Activated CD8-positive, alpha-beta memory T cell treated with anti-CD3 and anti-CD28 coated beads for 24 hours (primary cell): ENCODE measurements at places on chromosomes 4 and X.

DNA sequence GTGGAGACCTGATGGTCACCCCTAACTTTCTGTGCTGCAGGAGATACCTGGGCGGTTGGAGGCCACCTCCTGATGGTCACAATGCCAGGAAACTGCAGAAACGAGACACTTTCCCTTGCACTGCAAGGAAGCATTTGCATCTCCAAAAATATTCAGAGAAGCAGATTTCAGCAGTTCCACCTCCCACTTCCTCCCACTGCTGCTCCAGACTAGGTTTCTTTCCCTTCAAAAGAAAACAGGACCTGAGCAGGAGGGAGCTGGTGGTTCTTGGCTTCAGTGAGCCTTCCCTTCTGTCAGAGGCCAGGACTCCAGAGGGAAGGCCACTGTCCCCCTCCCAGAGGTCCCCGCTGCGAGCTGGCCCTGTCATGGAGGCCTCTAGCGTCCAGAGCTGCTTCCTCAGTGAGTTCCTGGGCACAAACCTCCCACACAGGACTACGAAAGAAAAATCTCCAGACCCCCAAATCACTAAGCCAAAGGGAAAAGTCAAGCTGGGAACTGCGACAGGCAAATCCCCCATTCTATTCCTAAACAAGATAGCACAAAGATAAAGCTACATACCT, 35.9 kb downstream of the GPM6B start:
- no peak for DNase-seq

GRCh38 chr4:171785388-171785787, 27.8 kb upstream of the GALNTL6 start:
- DNase-seq, result no peak

DNA sequence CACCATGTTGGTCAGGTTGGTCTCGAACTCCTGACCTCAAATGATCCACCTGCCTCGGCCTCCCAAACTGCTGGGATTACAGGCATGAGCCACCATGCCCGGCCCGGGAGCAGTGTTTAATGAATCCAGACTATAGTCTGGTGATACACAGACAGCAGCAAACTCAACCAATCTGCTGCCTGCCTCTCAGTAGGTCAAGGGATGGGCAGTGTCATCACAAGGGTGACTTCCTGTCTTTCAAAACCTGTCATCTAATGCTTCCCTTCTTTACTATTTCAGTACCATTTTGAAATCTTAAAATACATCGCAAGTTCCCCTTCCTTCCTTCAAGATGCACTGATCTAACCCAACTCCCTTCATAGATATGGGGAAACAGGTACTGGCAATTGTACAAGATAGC, 8.4 kb downstream of the RPL39 start:
- no peak for DNase-seq

GRCh38 chr4:75916091-75916661, 13.9 kb upstream of the PPEF2 start:
- no peak for DNase-seq

DNA sequence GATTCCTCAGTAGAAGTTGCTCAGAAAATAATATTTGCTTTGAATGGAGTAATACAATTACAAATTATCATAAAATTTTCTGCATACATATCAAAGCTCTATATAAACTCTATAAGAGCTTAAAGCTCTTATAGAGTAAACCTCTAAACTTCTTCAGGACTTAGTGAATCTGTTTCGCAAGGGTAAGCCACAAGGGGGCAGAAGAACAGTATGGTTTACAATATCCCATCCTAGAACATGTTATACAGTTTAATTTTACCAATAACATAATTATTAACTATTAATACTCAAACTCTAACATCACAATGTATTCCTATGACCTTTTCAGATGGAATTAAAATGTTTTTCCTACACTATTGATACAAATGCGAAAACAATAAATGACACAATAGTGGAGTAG, 33.8 kb upstream of the SPANXN1 start:
- no peak for DNase-seq

DNA sequence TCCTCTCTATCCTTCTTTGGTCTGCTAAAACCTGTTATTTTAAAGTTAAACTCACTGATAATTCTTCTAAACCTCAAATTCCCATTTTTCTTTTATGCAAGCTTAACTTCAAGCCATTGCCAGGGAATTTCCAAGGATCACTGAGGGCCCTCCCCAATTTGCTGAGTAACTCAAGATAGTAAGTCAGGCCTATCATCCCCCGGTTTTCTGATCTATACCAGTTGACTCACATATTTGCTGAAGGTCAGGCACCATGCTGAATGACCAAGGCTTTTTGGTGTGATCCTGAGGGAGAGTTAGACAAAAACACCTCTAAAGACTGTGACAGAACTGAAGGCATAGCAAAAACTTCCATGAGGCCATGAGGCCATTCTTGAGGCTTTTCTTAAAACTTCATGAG, 1301.9 kb downstream of the PCDH7 start:
- no peak for DNase-seq

GRCh38 chr4:157221895-157222770, 1.6 kb downstream of the GRIA2 start:
- DNase-seq, result no peak

DNA sequence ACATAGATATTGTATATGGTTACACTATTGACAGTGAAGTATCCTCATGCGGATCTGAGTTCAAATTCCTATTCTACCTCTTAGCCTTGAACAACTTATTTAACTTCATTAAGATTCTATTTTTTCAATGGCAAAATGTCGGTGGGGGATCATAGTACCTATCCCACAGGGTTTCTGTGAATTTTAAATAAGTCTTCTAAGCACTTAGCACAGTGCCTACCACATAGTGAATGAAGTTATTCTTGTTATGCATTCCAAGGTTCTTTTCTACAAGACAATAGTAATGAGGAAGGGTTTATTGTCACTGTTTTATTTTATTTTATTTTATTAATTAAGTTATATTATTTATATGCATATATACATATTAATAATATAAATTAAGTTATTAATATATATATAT, 8.8 kb upstream of the ENAM start:
- DNase-seq, result no peak

GRCh38 chr4:175087145-175087544, 169.0 kb downstream of the ADAM29 start:
- DNase-seq, result no peak

DNA sequence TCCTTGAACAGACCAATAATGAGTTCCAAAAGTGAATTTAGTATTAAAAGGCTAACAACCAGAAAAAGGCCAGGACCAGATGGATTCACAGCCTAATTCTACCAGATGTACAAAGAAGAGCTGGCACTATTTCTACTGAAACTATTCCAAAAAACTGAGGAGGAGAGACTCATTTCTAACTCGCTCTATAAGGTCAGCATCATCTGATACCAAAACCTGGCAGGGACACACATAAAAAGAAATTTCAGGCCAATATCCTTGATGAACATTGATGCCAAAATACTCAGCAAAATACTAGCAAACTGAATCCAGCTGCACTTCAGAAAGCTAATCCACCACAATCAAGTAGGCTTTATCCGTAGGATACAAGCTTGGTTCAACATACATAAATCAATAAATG, 35.8 kb upstream of the USP46 start:
- DNase-seq, result no peak

DNA sequence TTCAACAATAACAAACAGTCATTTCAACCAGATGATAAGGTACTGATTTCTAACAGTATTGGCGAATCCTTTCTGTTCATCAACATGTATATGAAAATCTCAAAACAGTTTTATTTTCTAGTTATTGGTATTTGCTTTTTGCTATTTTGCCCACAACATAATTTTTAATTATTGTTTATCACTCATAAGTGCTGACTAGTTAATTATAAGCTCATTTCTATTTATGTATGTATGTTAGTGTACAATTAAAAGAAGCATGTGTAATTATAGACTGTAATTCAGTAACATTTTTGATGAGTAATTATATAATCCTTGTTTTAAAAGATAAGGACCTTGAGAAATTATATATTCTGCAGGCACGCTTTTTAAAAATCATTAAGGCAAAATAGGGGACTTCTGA, 67.2 kb upstream of the NPNT start:
- DNase-seq, result no peak

DNA sequence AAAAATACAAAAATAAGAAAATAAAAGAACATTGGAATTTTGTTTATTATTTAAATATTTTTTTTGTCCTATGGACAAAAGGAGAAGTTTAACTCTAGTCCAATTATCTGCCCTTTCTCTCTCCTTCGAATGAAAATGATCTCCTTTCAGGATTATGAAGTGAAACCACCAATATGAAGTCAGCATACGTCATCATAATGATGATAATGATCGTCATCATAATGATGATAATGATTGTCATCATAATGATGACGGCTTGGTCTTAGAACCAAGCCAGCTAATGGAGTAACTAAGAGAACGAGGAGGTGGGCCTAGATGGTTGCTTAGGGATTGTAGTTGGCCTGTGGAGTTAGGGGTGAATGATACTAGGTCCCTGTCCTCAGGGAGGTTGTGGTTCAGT, 21.9 kb upstream of the LINC00632 start:
- no peak for DNase-seq

DNA sequence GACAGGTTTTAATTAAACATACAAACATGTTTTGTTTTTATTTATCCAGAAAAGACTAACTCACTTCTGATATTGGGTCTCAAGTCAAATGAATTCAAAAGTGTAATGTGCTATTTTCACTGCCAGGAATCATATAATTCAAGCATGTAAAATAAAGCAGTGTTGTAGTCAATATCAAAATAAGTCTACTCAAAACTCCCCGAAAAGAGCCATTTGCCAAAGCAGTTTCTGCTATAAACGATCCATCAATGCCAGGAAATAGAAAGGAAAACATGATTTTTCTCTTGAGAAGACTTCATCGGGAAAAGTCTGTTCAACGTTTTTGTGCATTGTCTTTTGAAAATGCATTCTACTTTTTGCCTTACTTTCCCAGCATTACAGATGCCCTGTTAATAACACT, 633.3 kb downstream of the FAT4 start:
- no peak for DNase-seq

DNA sequence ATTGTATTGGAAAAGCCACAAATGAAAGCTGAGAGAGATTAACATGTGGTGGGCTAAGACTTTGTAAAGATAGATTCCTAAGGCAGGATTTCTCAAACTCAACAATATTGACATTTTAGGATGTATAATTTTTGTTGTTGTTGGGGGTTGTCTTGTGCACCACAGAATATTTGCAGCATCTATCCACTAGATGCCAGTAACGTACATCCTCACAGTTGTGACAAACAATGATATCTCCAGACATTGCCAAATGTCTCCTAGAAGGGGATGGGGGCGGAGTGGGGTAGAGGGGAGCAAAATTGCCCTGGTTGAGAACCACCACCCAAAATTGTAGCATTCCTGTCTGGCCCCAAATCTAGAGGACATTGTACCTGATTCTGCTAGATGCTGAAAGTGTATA, 14.7 kb upstream of the CBR4 start:
- no peak for DNase-seq

DNA sequence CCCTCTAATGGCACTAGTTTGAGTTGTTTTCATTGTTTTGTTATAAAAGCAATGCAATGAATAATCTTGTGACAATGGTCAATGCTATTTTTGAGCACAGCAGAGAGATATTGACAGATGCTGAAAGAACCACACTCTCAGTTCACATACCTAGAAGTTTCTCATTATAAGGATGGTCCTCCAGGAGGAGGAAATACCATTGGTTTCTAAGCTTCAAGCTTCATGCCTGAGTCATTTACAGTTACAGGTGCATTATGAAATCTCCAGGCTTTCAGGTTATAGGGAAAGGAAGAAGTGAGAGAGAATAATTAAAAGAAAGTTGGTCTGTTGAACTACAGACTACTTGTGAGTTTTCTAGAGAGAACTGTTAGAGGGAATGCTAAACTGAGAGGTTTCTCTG, 75.3 kb downstream of the PWWP3B start:
- DNase-seq, result no peak

- DNase-seq, result no peak
Measured at GRCh38 chr4:177632481-177632880, 190.2 kb upstream of the AGA start.

GRCh38 chr4:102825261-102826091, 1.9 kb downstream of the UBE2D3 start:
- peak; percentile 69 for DNase-seq

DNA sequence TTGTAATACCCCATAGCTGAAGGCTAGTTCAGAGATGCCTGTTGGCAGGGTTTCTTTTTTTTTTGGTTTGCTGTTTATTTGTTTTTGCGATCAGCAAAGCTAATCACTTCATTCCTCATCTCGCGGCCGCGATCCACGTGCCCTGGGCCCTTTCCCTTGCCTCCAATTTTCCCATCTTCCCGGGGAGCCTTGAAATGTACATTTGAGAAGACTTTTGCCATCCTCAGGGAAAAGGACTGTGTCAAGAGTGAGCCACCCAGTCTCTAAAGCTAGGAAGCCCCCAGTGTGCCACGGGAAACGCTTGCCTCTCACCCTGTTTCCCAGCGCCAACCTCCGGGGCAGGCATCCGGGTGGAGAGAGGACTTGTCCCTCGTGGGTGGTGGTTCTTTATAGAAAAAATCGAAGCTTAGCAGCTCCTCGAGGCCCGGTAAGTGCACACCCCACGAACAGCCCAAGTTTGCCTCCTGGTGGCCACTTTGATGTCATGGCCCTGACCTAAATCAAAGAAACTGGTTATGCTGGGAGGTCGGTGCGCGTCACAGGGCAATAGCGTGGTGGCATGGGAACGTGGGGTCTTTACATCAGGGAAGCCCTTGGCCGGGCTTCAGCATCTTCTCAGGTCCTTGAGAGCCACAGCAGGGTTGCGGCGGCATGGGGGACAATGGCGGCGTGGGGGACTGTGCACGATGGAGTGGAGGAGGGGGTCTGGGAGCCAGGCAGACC, 42.0 kb downstream of the MAP7D3 start:
- no peak for DNase-seq

DNA sequence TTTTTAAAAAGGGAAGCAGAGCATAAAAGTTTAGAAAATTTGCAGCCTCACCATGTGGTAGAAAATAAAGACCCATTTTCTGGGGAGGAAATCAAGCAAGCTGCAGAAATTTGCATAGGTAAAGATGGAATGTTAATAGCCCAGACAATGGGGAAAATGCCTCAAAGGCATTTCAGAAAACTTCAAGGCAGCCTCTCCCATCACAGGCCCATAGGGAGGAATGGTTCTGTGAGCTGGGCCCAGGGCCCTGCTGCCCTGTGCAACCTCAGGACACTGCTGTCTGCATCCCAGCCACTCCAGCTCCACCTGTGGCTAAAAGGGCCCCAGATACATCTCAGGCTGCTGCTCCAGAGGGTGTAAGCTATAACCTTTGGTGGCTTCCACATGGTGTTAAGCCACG, 137.9 kb downstream of the INPP4B start:
- no peak for DNase-seq

DNA sequence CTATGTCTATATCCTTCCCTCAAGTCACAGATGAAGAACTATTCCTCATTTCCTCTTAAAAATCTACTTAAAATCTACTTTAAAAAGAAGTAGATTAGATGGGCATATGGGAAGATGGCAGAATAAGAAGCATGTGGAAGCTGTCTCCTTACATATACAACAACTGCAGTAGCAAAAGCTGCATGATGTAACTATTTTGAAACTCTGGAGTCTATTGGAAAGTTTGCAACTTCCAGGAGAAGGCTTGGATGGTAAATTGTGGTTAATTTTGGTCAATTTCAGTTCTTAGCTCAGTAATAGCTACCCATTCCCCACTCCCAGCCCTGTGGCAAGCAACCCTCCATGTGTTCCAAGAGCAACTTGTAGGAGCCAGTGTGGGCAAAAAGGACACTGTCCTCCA, 36.9 kb downstream of the MORC4 start:
- no peak for DNase-seq

GRCh38 chr4:110002326-110002725, 89.6 kb downstream of the EGF start:
- DNase-seq, result no peak

- no peak for DNase-seq
Measured at GRCh38 chr4:113815826-113816225, 54.3 kb upstream of the CAMK2D start.

GRCh38 chr4:107046261-107046660, 10.1 kb upstream of the DKK2 start:
- no peak for DNase-seq
